ENCODE measurements at places on chromosomes 12 and 14. TPM values are rescaled to one million over a fixed set of nuclear protein-coding genes. Genes with fewer than 3 reads are reported as not detected.

The ATL1 gene
- 2.2 TPM for total RNA-seq

The TMEM253 gene
- total RNA-seq = 0.28 TPM

The GZMB gene
- not detected for total RNA-seq

The ASPG gene
- 307 TPM for total RNA-seq

The AHNAK2 gene
- total RNA-seq = 3.1 TPM

The PARP11 gene
- total RNA-seq = 6.3 TPM

The SERPINA12 gene
- total RNA-seq = not detected

The SLC39A5 gene
- total RNA-seq = not detected

The CACNA2D4 gene
- total RNA-seq = 2.3 TPM

The MEG3 gene
- 35.3 TPM for total RNA-seq

The MDM1 gene
- total RNA-seq = 12.3 TPM

The DGLUCY gene
- 145 TPM for total RNA-seq

The KITLG gene
- 7.7 TPM for total RNA-seq

The MYH6 gene
- 13,382 TPM for total RNA-seq

The CD4 gene
- 11.4 TPM for total RNA-seq

The DBX2 gene
- 0.25 TPM for total RNA-seq

The ALX1 gene
- total RNA-seq = not detected

Data from right cardiac atrium (tissue), 5 donors.